ENCODE measurements at places on chromosomes 3 and 15.
A peak's percentile ranks its signal among the peaks of the same experiment; 100 is the strongest.

- DNase-seq: no peak
These were observed 60.2 kb upstream of the CDAN1 start for GRCh38 chr15:42796955-42797782.

- DNase-seq: no peak
These were observed 90.1 kb downstream of the VGLL4 start for GRCh38 chr3:11553436-11554235.

GRCh38 chr15:66481107-66481856 is 16.3 kb downstream of the SNAPC5 start:
- DNase-seq: no peak

- no peak for DNase-seq
These were observed 403.5 kb downstream of the DIPK2A start for GRCh38 chr3:144375088-144375487.

- no peak for DNase-seq
These were observed 86.4 kb downstream of the TIGIT start for GRCh38 chr3:114380233-114380651.

DNA sequence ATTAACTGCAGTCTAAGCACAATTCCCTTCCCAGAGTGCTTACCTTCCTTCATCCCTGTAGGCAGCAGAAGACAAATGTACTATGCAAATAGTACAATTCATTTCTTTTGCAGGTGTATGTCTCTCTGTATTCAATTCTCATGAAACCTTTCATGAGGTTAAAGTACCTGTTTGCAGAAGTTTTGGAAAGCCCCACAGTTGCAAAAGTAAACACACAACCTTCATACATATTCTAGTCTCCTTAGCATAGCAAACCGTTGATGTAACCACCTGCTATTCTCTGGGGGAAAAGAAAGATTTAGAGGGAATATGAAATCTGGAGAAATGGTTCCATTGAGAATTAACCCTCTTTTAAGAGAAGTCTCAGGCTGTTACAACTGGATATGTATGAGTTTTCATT is 200.3 kb upstream of the SUCLG2 start:
- DNase-seq: no peak

DNA sequence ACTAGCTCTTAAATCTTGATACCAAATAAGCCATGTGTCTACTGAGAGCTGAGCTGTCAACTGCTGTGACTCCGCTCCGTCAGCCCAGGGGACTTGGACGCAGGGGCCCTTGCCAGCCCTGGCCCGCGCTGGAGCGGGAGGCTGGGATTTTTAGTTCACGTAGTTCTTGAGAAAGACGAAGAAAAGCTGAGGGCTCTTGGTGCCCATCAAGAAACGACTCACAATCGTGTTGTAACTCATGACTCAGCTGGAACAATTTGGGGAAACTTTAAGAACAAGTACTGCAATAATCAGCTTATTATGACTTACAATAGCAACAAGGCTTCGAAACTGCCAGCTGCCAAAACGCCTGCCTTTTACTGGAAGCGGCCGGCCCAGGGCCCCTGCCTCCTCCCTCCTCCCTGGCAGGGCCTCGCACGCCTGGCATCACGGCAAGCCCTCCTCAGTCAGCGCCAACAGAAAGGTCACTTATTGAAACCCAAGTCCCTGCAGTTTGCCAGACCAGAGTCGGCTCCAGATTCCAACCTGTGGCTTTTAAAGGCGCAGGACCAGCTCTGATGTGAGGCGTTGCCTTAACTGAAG is 60.3 kb downstream of the RGMA start:
- DNase-seq: no peak

GRCh38 chr3:23036728-23037127 is 166.4 kb upstream of the UBE2E2 start:
- DNase-seq: no peak

DNA sequence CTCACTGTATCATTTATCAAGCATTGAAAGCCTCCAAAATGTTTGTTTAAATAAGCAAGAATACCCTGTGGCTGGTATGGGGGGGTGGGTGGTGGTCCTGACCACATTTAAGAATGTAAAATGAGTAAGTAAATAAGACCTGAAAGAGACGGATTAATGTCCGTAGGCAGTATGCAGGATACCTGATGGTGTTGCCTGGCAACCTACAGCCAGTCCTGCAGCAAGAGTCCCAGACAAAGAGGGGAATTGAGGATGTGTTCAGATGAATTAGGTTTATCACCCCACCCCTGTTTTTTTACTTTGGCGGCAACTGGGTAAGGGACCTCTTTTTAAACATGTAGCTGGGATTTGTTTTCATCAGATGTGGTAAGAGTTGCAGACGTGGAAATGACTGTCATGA is 99.8 kb upstream of the BFSP2 start:
- DNase-seq: no peak

GRCh38 chr15:99542828-99543227 is 23.0 kb upstream of the MEF2A start:
- no peak for DNase-seq

DNA sequence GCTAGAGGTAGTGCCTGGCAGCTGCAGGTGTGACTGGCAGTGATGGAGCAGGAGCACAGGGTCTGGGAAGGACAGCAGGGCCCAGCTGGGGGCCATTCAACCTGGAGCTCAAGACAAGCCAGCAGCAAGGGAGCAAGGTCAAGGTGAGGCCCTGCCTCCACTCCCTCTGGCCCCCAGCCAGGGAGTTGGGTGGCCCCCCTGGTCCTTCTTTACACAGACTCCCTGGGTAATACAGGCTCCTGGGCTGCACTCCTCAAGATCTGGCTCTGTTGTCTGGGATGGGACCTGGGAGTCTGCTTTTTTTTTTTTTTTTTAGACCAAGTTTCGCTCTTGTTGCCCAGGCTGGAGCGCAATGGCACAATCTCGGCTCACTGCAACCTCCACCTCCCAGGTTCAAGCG is 14.5 kb downstream of the GNAI2 start:
- no peak for DNase-seq

- DNase-seq: no peak
These were observed 346.1 kb downstream of the FEZF2 start for GRCh38 chr3:62027241-62027640.

- no peak for DNase-seq
These were observed 50.7 kb downstream of the XYLB start for GRCh38 chr3:38397320-38397719.

GRCh38 chr3:28949580-28949979 is 331.3 kb upstream of the RBMS3 start:
- DNase-seq: no peak

- DNase-seq: no peak
These were observed 498.4 kb downstream of the FHIT start for GRCh38 chr3:60752809-60753208.

DNA sequence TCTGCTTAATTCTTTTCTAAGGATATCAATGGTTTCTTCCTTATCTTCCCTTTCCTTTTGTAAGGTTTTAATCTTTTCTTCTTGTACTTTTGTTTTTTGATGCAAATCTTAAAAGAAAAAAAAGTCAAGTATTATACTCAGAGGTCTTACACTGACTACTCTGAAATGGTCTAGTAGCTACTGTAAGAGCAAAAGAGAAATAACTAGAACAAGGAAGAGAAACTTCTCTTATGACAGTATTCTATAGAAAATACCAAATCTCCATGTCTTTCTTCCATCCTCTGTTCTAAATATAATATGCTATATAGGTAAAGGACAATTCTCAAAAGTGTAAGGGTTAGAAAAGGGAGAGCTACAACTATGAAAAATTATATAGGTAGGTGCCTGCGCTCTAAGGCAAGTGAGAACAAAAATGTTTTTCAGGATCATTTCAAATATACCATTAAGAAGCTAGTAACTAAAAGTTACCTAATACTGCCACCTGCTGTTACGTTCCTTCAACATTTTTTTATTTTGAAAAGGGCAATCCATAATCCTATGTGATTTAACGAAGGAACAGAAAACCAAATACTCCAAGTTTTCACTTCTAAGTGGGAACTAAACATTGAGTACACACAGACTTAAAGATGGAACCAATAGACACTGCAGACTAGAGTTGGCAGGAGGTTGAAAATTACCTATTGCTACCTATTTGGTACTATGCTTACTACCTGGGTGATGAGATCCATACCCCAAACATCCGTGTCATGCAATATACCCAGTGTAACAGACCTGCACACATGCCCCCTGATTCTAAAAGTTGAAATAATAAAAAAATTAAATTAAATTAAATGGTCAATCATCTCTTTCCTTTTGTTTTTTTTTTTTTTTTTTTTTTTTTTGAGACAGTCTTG is 36.7 kb downstream of the CIP2A start:
- no peak for DNase-seq

DNA sequence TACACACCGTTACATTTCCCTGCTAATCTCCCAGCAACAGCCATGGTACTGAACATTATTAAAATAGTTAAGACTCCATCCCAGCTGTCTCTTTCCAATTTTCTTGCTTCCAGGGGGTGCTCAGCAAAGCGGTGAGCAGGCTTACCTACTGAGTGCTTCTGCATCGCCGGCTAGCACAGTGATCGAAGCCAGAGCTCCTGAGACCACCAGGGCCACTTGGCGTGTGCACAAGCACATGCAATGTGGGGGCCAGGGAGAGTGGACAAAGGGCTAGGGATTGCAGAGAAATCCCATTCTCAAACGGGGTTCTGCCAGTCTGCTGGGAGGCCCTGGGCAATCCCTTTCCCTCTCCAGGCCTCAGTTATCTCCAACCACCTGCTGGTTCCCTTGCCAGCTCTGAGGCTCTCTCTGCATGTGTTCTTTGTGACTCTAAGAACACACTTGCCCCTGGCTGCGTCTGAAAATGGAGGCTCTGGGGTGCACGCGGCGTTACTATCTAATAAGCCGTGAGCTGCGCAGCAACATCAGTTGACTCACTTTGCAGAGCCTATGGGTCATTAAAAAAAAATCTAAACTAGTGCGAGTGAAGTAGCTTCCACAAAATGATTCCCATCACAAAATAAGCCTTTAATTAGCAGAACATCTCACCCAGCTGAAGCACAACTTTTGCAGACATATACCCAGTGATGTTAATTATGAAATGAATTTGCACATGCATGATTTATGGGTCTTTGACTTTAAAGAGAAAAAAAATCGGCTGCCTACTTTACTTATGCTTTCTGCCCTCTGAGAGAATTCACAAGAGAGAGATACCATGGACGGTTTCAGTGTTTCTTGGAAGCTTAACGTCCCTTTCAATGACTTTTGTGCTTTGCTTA is 271.5 kb downstream of the TLE3 start:
- DNase-seq: no peak

DNA sequence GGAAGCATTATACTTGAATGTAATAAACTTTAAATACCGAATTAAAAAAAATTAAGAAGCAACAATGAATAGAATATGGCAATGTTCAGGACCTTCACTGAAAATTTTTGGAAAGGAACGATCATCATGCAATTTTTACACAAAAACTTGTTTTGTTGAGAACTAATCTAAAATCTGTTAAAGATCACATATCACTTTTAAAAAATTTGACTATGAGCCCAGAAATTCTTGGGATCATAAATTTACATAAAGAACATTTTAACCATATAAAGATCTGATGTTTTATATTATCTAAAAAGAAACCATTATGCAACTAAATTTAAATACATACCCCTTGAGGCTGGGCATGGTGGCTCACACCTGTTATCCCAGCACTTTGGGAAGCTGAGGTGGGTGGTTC is 76.2 kb upstream of the MELTF start:
- DNase-seq: no peak

GRCh38 chr15:43292375-43293078 is 25.8 kb upstream of the TGM5 start:
- DNase-seq: no peak

GRCh38 chr3:181974198-181974597 is 262.5 kb downstream of the SOX2 start:
- no peak for DNase-seq

- no peak for DNase-seq
These were observed 292.8 kb upstream of the LYSMD4 start for GRCh38 chr15:100026041-100026440.

GRCh38 chr3:126895178-126896066 is 87.5 kb upstream of the PLXNA1 start:
- DNase-seq: no peak

GRCh38 chr15:70584838-70585706 is 178.3 kb downstream of the UACA start:
- peak; percentile 57 for DNase-seq

- DNase-seq: no peak
These were observed 25.8 kb downstream of the SGO1 start for GRCh38 chr3:20160230-20160629.

DNA sequence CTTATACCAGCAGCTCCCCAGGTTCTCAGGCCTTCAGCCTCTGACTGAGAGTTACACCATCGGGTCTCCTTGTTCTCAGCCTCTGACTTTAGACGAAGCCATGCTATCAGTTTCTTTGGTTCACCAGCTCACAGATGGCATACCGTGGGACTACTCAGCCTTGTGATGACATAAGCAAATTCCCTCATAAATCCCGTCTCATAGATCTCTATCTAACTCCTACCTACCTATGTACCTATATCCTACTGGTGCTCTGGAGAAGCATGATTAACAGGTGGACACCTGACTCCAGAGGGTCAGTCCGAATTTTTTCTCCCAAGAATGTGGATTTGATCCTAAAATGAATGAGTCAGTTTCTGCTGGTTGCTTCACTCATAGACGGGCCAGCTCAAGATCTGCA is 59.1 kb upstream of the CDV3 start:
- DNase-seq: no peak

- peak; percentile 59 for DNase-seq
These were observed 940 bp upstream of the ACY1 start for GRCh38 chr3:51982352-51982837.

- no peak for DNase-seq
These were observed 77.4 kb upstream of the ANKRD28 start for GRCh38 chr3:15875016-15875689.

DNA sequence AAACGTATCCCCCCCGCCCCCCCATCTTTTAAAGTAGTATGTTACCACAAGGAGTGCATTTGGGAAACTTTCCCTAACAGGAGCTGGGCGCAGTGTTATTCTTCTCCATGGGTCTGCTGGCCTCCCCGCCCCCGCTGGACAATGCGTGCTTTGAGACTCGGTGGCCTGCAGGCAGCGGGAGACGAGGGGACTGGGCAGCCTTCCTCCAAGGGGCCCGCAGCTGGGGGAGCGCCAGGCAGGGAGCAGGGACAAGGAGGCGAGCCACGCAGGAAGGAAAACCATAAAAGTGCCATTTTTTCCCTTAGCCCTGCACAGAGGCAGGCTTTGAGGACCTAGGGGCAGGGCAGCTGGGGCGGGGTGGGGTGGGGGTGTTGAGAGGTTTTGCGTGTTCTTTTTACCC is 14.1 kb downstream of the SOX2 start:
- DNase-seq: no peak

DNA sequence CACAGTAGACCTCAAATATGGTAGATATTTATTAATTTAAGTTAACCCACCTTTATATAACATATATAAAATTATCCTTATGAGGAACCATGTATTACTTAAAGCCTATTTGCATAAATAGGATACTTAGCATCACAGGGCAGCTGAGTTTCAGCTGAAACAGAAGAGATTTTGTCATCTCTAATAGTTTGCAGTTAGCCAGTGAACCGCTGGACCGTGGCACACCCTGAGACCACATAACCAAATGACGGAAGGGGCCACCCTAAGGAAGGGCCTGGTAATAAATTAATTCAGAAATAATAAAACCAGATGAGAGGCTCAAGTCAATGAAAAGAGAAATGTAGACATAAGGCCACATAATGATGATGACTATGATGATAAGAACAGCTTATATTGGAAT is 107.7 kb downstream of the MYO5A start:
- no peak for DNase-seq

- no peak for DNase-seq
These were observed 177.8 kb upstream of the CDIN1 start for GRCh38 chr15:36401586-36401966.

- DNase-seq: no peak
These were observed 277.9 kb downstream of the MCTP2 start for GRCh38 chr15:94509259-94509658.
